Epithelial cell of umbilical artery (primary cell): ENCODE measurements at places on chromosomes 2 and 18. TPM values are rescaled to one million over a fixed set of nuclear protein-coding genes. Genes with fewer than 3 reads are reported as not detected.

The FKBP7 gene
- 25.4 and 25.7 TPM in 2 replicates for total RNA-seq

The FSHR gene
- total RNA-seq = not detected in 2 replicates

The CPS1 gene
- 0.65 and 1.8 TPM in 2 replicates for total RNA-seq

The COBLL1 gene
- 10.1 and 26.0 TPM in 2 replicates for total RNA-seq

The GBX2 gene
- 2.9 and 3.6 TPM in 2 replicates for total RNA-seq

The FER1L5 gene
- total RNA-seq = under 0.01 and 0.15 TPM in 2 replicates

The AUP1 gene
- 84.8 and 116 TPM in 2 replicates for total RNA-seq

The SCYGR5 gene
- total RNA-seq = not detected in 2 replicates

The ARHGAP28 gene
- 27.2 and 29.9 TPM in 2 replicates for total RNA-seq

The SLC38A11 gene
- total RNA-seq = not detected in 2 replicates

The IL1F10 gene
- not detected in 2 replicates for total RNA-seq

The MAB21L4 gene
- not detected in 2 replicates for total RNA-seq

The ERMN gene
- total RNA-seq = not detected in 2 replicates

The NYAP2 gene
- not detected in 2 replicates for total RNA-seq

The EN1 gene
- not detected in 2 replicates for total RNA-seq

The DNAH7 gene
- total RNA-seq = under 0.01 and 0.32 TPM in 2 replicates

The VIT gene
- 0.76 and 1.3 TPM in 2 replicates for total RNA-seq

The DNAJC27 gene
- total RNA-seq = 0.97 and 3.3 TPM in 2 replicates

The UGT1A6 gene
- total RNA-seq = not detected in 2 replicates

The ABCG8 gene
- total RNA-seq = not detected in 2 replicates

The IAH1 gene
- total RNA-seq = 55.0 and 59.4 TPM in 2 replicates

The ZSWIM2 gene
- total RNA-seq = not detected in 2 replicates

The CHRNG gene
- total RNA-seq = not detected in 2 replicates

The MTX2 gene
- 33.7 and 38.3 TPM in 2 replicates for total RNA-seq

The RPL37A gene
- total RNA-seq = 667 and 1,719 TPM in 2 replicates

The RNF125 gene
- total RNA-seq = 0.30 and 0.65 TPM in 2 replicates

The ARHGEF4 gene
- not detected in 2 replicates for total RNA-seq

The FOXI3 gene
- total RNA-seq = not detected in 2 replicates

The DCDC2C gene
- total RNA-seq = not detected in 2 replicates

The SERPINB10 gene
- total RNA-seq = 0.32 TPM in 1 of 2 replicates, not detected in the other

The AMER3 gene
- total RNA-seq = not detected in 2 replicates

The MORN2 gene
- 17.9 and 29.2 TPM in 2 replicates for total RNA-seq

The ARHGAP15 gene
- total RNA-seq = not detected in 2 replicates

The CTAGE1 gene
- total RNA-seq = not detected in 2 replicates

The CLEC4F gene
- total RNA-seq = 0.15 TPM in 1 of 2 replicates, not detected in the other

The FLACC1 gene
- under 0.01 and 0.61 TPM in 2 replicates for total RNA-seq

The EHBP1 gene
- total RNA-seq = 25.3 and 32.5 TPM in 2 replicates

The PROKR1 gene
- not detected in 2 replicates for total RNA-seq

The LINC00305 gene
- total RNA-seq = not detected in 2 replicates

The CBLN2 gene
- 1.3 and 5.9 TPM in 2 replicates for total RNA-seq

The KCNK3 gene
- not detected in 2 replicates for total RNA-seq
